Neuronal stem cell (in vitro differentiated cells): ENCODE measurements at places on chromosomes 1 and 21.
A peak's percentile ranks its signal among the peaks of the same experiment; 100 is the strongest.

- no peak overlapping the region for H3K27ac ChIP-seq
- no peaks in the 10 kb centered on the region for H3K36me3 ChIP-seq
- H3K4me3 ChIP-seq, result no peak overlapping the region
- DNase-seq, result no peak
- H3K27me3 ChIP-seq, result no peaks in the 10 kb centered on the region
These were observed 48.4 kb upstream of the TNFSF18 start for GRCh38 chr1:173099166-173099565.

GRCh38 chr1:163173121-163173520, 29.6 kb downstream of the RGS5 start:
- no peaks in the 10 kb centered on the region for H3K4me1 ChIP-seq
- DNase-seq, result no peak
- H3K36me3 ChIP-seq, result peaks cover under 1% of the 10 kb centered on the region
- H3K27me3 ChIP-seq, result no peaks in the 10 kb centered on the region

DNA sequence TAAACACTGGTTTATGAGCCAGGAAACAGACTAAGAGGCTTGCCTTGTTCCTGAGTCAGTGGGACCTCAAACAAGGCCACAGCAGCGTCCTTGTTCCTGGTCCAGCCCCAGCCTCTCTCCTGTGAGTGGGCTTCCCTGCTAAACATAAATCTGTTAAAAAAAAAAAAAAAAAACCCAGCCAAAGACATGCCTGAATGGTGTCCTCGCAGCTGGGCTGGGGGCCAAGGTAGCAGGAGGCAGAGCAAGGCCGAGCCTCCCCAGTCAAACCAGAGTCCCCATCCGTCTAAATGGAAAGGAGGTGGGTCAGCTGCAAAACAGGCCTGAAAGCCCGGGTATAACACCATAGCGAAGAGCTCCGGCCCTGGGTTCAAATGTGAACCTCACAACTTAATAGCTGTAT, 18.1 kb upstream of the IFFO2 start:
- no peak overlapping the region for H3K4me3 ChIP-seq
- H3K36me3 ChIP-seq, result no peaks in the 10 kb centered on the region
- no peaks in the 10 kb centered on the region for H3K27me3 ChIP-seq
- H3K27ac ChIP-seq, result no peak overlapping the region

- DNase-seq, result no peak
- no peaks in the 10 kb centered on the region for H3K36me3 ChIP-seq
- peak within 1 kb of the TSS; percentile 4 for H3K27ac ChIP-seq
- H3K4me3 ChIP-seq, result no peak within 1 kb of the TSS
These were observed at the start of gene S100A2 for GRCh38 chr1:153565529-153566374. Gene S100A2, minus strand, starts transcription at chr1:153565844. Its CDS starts 1,967 bp downstream, at chr1:153563877.
